ENCODE measurements at places on chromosomes 12 and 14.

DNA sequence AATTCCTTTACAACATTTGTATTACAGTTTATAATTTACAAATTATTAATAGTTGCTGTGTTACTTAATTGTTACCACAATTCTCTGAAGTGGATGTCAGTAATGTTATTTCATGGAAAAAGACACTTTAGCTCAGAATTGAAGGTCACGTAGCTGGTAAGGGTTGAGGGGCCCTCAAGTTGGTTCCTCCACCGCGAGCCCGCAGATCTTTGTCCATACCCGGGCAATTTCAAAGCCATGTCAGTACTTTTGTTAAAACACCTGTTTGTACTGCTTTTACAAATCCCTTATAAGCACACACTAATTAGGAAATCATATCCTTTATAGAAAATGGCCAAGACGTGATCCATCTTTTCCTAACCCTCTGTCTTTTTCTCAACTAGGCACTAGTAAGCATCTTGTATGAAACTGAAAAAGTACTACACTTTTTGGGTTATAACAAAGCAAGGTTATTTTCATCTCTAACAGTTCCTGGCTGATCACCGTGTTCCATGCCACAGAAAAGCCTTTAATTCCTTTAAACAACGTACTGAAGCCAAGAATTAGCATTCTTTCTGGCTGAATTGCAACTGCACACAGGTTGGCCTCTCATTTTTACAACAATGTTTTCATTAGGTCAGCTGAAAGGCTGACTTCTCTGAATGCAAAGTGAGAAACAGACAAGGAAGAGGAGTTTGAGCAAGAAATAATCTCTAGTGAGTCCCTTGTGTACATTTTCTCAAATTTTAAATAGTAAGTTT is 76.1 kb downstream of the CNTN1 start:
- no peaks in the 10 kb centered on the region for H3K27me3 ChIP-seq
- no peak overlapping the region for H3K4me3 ChIP-seq
- H3K4me1 ChIP-seq, result no peaks in the 10 kb centered on the region

- H3K4me3 ChIP-seq, result no peak overlapping the region
- H3K36me3 ChIP-seq, result no peaks in the 10 kb centered on the region
- no peak overlapping the region for H3K27ac ChIP-seq
- peaks cover 2% of the 10 kb centered on the region for H3K27me3 ChIP-seq
Observed at GRCh38 chr12:6265038-6265405, 45.5 kb upstream of the PLEKHG6 start.

GRCh38 chr12:7099290-7099996 is 7.2 kb upstream of the C1R start:
- no peak for DNase-seq
- no peak overlapping the region for H3K27ac ChIP-seq
- peaks cover 24% of the 10 kb centered on the region for H3K4me1 ChIP-seq
- no peak overlapping the region for H3K4me3 ChIP-seq
- no peaks in the 10 kb centered on the region for H3K27me3 ChIP-seq
- H3K36me3 ChIP-seq, result peaks cover 24% of the 10 kb centered on the region

DNA sequence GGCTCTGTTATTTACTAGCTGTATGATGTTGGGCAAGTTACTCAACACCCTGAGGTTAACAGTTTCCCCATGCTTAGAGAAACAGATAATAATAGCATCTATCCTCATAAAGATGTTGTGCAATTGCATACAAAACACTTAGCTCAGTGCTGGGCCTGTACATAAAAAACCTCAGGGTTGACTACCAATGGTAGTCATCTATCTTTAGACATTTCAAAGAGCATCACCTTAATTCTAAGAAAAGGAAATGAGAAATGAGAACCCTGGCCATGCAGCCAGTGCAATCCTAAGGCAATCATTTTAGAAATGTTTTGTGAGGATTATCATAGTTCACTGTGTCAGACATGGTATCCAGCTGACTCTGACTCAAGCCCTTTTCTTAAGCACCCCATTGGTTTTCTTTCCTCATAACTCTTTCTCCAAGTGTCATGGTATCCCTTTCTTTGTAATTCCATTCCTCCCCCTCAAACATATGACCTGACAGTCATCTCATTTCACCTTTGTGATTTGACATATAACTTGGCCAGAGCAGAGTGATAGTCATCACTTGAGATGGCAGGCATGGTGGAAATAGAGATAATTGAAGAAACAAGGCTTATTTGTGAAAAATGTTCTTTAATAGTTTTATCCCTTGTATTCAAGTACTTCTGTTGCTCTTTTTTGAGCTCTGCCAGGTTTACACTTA is 29.5 kb upstream of the OSBPL8 start:
- H3K27me3 ChIP-seq, result no peaks in the 10 kb centered on the region
- H3K36me3 ChIP-seq, result no peaks in the 10 kb centered on the region
- no peak overlapping the region for H3K27ac ChIP-seq
- no peak overlapping the region for H3K4me3 ChIP-seq

- no peaks in the 10 kb centered on the region for H3K36me3 ChIP-seq
- no peak overlapping the region for H3K4me3 ChIP-seq
- no peaks in the 10 kb centered on the region for H3K4me1 ChIP-seq
- H3K27ac ChIP-seq, result no peak overlapping the region
Observed at GRCh38 chr14:42921901-42922300, 1315.2 kb downstream of the LRFN5 start.

- H3K4me1 ChIP-seq, result peaks cover 7% of the 10 kb centered on the region
- no peak for DNase-seq
- H3K36me3 ChIP-seq, result peaks cover 3% of the 10 kb centered on the region
- no peak overlapping the region for H3K4me3 ChIP-seq
- no peaks in the 10 kb centered on the region for H3K27me3 ChIP-seq
Observed at GRCh38 chr14:32189811-32190210, 12.0 kb upstream of the RNU6-7 start.

- H3K36me3 ChIP-seq, result peaks cover 32% of the 10 kb centered on the region
- peaks cover 55% of the 10 kb centered on the region for H3K4me1 ChIP-seq
- H3K27me3 ChIP-seq, result no peaks in the 10 kb centered on the region
- H3K27ac ChIP-seq, result no peak overlapping the region
Observed at GRCh38 chr12:107349008-107349747, 255.8 kb upstream of the CRY1 start.

All from activated CD4-positive, alpha-beta T cell treated with anti-CD3 and anti-CD28 coated beads, Interleukin-2, amount 10 ng/mL, durations not matched to agents 7 days and 5 days (primary cell).